ENCODE measurements at places on chromosomes 16 and 17.

GRCh38 chr17:34378664-34379101, 15.7 kb upstream of the CCL1 start:
- DNase-seq = no peak

GRCh38 chr16:79618692-79619050, 18.1 kb upstream of the MAF start:
- no peak for DNase-seq

DNA sequence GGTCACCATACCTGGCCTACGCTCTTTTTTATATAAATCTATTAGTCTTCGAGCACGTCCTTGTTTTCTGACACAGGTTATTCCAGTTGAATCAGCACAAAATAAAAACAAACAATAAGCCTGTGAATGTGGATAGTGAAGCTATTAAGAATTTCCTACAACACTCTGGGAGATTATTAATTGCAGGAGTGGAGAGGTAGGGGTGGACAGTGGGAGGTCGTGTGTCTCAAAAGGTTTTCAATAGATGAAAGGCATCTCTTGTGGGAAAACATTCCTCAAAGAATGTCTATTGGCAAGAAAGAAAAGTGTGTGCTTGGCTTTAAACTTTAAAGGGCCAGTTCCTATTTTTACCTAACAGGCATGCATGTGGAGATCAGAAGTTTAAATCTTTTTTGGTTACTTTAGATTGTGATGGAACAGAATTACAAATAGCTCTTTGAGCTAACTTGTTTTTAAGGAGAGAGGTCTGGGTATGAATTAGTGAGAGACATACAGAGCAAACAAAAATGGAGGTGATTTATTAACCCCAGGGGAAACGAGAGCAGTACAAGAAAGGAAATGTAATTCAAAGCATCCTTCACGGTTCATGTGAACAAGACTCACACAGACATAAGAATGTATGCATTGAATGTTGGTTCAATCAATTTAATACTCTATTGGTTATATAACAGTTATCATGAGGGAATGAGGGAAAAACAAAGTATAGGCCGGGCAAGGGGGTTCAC, 9.0 kb downstream of the SMYD4 start:
- DNase-seq = no peak

DNA sequence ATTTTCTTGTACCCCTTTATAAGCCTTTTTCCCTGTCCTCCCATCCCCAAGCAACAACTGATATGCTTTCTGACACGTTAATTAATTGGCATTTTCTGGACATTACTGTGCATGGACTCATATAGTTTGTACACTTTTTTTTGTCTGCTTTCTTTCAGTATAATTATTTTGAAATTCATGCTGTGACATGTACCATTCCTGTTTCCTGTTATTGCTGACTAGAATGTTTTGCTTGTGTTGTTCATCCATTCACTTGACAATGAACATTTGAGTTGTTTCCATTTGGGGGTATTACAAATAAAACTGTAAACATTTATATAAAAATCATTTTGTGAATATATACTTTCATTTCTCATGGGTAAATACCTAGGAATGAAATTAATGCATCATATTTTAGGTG, 50.6 kb downstream of the RBBP6 start:
- no peak for DNase-seq

- DNase-seq = no peak
Observed at GRCh38 chr16:19716183-19716582, 1.8 kb downstream of the KNOP1 start.

DNA sequence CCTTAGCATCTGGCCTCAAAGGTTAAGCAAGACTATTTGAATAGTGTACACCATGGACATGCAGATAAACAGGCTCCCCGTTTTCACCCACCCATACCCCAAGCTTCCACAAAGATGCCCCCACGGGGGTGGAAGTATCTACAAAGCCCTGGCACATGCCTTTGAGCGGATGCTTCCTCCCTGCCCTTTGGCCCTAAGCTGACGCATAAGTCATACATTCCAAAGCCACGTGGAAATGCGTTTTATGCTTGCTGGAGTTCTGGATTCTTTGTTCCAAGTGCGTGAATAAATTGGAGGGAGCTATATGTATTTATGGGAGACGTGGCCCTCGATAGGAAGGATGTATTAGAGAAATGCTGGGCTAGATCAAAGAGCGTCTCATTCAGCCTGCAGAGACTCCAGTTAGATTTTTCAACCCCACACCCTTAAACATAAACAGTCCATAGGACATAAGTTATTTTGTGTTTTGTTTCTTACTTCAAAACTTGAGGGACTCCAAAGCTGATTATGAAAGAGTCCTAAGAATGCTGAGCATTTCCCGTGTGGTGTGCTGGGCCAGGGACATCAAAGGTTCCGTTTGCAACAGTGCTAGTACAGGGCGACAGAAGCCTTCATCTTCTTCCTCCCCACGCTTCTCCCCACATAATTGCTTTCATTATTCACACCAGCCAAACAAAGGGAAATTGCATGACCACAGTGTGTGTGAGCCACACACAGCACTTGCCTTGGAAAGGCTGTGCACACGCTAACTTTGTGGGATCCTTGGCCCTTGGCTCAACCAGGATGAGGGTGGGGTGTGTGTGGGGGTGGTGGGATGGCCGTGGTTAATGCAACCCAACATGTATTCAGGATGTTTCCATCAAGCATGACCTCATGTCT, 73.6 kb downstream of the WIPI1 start:
- DNase-seq = no peak

DNA sequence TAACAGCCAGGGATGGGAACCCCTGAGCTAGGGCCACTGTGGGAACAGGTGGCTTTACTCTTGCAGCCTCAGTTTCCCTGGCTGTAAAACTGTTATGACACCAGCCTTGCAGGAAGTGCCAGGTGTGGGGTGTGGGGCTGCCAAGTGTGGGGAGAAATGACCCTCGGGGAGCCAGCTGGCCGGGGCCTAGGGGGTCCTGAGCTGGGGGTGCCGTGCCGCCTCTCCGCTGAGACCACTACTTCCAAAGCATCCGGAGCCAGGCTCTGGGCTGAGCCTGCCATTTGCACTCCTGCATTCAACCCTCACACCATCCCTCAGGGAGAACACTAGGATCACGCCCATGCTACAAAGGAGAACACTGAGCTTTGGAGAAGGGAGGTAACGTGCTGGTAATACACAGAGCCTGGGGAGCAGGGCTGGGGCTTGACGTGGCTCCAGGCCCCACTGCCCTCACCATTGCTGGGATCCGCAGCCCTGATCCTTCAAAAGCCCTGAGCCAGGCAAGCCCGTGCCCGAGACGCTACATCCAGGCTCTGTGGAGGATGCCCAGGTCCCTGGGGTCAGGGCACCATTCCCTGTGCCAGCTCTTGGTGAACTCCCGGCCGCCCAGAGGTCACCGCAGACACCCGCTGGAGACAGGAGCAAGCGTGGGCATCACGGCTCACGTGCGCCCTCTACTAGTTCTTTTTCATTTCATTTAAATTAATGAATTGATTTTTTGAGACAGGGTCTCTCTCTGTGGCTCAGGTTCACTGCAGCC, 28.8 kb upstream of the GINS2 start:
- DNase-seq = peak; percentile 57

DNA sequence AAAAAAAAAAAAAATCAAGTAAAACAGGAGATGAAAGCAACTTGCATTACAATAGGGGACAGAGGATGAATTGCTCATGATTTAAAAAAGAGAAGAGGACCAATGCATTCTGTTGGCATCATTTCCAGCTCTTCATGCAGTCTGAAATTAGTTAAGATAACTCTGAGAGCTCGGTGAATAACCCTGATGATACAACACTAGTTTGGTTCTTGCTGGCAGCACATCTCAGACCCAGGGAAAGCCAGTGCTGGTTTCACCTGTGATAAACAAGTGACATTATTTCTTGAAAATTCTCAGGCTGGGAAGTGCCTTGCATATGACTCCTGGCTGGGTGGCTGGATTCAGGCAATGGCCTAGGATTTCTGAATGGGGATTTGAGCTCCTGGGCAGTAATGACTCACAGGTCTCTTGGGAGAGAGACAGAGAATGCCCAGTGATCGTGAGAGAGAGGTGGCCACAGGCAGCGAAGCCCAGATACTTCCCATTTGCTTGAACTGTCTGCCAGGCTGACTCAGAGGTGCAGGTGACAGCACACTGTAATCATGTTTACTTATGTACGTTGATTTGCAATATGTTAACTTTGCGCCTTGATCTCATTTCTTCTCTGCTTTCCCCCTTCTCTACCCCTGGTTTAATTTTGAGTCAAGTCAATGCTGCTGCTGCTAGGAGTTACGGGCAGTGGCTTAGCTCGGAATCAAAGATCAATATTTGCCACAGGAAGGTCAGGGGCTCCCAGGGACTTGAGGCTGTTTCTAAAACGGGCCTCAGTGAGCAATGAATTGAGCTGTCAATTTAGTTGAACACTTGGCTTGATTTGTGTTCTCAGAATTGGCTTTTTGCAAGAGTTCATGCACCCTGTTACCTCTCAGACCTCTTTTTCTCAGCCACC, 27.1 kb downstream of the ARSG start:
- DNase-seq = no peak

DNA sequence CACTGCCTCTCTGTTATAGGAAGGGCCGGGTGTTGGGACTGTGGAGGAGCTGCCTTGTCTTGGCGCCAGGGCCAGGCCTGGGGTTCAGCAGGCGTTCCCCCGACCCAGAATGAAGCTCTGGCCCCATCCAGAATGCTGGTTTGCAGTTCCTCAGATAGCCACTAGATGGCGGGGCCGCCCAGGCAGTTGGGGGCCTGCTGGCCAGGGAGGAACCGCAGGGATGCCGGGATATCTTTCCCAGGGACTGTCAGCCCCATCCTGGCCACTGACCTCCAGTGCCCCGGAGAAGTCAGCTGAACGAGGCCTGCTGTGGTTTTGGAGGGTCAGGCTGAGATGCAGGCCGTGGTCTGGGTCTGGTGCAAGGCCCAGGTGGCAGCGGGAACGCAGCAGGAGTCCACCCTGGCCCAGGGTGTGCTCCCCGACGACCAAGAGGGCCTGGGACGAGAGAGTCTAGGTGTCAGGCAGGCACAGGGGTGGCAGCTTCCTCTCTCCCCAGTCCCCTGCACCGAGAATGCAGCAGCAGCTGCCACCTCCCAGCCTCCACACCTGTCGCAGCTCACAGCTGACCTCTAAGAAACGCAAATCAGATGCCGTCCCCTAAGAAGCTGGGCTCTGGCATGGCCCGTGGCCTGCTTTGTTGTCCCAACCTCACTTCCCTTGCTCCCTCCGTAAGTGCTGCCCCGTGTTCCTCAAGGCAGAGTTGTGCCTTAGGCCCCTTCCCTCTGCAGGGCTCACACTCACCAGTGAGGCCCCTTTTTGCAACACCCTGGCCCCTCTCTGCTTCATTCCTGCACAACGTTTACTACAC, 51.2 kb downstream of the RMI2 start:
- peak; percentile 71 for DNase-seq

GRCh38 chr17:77600346-77600745, 358.2 kb upstream of the TNRC6C start:
- DNase-seq = no peak

GRCh38 chr16:50263060-50263909, 3.1 kb upstream of the ADCY7 start:
- DNase-seq = no peak

- no peak for DNase-seq
Observed at GRCh38 chr17:74287031-74287602, 13.1 kb downstream of the DNAI2 start.

GRCh38 chr16:89286096-89286495, 68.6 kb downstream of the ZNF778 start:
- DNase-seq = no peak

- no peak for DNase-seq
Observed at GRCh38 chr17:14294876-14295275, 6.0 kb upstream of the HS3ST3B1 start.

DNA sequence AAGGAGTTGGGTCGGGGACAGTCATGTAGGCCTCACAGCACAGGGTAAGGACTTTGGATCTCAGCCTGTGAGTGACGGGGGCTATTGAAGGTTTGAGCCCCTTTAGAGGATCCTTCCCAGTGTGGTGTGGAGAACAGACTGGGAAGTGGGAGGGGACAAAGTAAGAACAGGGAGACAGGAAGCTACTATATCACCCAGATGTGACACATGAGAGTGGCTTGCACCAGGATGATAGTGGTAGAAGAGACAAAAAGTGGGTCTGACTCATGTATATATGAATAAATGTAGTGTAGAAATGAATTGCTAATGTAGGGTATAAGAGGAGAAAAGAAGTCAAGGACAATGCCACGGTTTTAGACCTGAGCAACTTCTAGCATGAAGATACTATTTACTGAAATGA, 4.5 kb downstream of the NUP93 start:
- no peak for DNase-seq

GRCh38 chr17:40017422-40018080, 2.3 kb downstream of the CSF3 start:
- no peak for DNase-seq

- DNase-seq = no peak
Observed at GRCh38 chr17:8726941-8727555, 17.6 kb downstream of the CCDC42 start.

GRCh38 chr17:62008294-62008693, 56.8 kb downstream of the MED13 start:
- DNase-seq = no peak

DNA sequence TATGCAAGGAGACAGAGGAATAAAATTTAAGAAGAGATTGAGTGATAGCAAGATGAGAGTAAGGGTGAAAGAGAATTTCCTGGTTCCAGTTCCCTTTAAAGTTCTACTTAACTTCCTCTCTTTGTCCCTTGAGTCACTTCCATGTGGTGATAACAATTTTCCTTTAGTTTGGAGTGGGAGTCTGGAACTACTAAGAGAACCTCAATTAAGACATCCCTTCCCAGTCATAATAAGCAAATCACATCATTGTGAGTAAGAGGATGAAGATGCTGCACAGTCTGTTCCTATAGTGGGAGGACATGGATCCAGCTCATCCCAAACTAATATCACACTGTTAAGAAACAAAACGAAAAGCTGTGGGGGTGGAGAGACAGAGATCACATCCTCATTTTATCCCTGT, 24.4 kb downstream of the TBX21 start:
- no peak for DNase-seq

GRCh38 chr16:84996365-84996764, 15.0 kb downstream of the ZDHHC7 start:
- no peak for DNase-seq

- DNase-seq = peak; percentile 71
Observed at GRCh38 chr17:82236142-82236971, 7.5 kb downstream of the SLC16A3 start.

DNA sequence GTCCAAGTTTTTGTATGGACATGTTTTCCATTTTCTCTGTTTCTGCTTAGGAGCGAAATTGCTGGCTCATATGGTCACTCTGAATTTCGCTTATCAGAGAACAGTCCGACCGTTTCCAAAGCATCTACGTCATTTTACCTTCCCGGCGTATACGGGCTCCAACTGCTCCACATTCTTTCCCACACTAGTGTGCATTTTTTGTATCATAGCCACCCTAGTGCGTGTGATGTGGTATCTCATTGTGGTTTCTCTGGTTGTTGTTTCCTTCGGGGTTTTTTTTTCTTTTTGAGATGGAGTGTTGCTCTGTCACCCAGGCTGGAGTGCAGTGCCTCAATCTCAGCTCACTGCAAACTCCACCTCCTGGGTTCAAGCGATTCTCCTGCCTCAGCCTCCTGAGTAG, 31.0 kb upstream of the BHLHA9 start:
- no peak for DNase-seq

DNA sequence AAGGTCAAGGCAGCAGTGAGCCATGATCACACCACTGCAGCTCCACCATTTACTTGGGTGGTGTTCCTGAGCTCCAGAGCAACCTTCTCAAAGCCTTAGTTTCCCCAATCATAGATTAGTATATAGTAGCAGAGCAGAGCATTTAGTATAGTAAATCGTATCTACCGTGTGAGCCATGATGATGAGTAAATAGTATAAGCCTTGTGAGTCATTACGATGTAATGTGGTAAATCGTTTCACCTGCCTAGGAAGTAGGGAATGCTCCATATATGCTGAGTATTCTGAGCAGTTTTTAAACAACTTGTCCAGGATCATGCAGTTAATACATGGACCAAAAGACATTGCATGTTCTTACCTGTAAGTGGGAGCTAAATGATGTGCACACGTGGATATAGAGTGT, 66.4 kb downstream of the SCNN1B start:
- DNase-seq = no peak

All from activated CD8-positive, alpha-beta memory T cell treated with anti-CD3 and anti-CD28 coated beads, Interleukin-2, amount 50 U/mL, for 4 hours (primary cell).